Lung (tissue), 17 donors: ENCODE measurements at places on chromosomes 12 and 14. TPM values are rescaled to one million over a fixed set of nuclear protein-coding genes. Genes with fewer than 3 reads are reported as not detected.

- no peaks in the 10 kb centered on the region for H3K36me3 ChIP-seq
- no peak for DNase-seq
- peaks cover 65% of the 10 kb centered on the region for H3K27me3 ChIP-seq
Observed at GRCh38 chr12:132379996-132380395, 50.6 kb upstream of the GALNT9 start.

DNA sequence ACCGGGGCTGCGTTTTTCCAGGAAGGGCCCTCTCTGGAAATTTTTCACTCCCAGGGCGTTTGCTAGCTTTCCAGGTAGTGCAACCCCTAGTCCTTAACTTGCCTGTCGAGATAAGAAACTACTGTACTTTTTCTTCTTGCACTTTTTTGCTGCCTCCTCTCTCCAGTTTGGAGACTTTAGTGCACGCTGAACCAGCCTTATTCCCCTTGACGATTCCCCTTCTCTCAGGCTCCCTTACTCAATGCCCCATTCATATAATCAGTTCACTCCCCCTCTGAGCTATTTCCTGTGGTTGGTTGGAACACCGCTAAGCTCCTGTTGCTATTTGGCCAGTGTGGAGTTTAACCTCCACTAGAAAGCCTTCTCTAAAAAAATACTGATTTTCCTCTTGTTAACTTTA is 682 bp downstream of the CREBL2 start:
- H3K36me3 ChIP-seq = no peaks in the 10 kb centered on the region
- peak overlapping the region; percentile 53 for H3K4me3 ChIP-seq
- no peaks in the 10 kb centered on the region for H3K27me3 ChIP-seq
- peak overlapping the region; percentile 88 for H3K27ac ChIP-seq
- DNase-seq = peak; percentile 70
- H3K4me1 ChIP-seq = no peaks in the 10 kb centered on the region

Gene AKAP6
- 1.6 TPM for polyA plus RNA-seq

Gene KLRB1
- 1.9 TPM for polyA plus RNA-seq

Gene SMARCC2
- 29.0 TPM for polyA plus RNA-seq

GRCh38 chr12:54045868-54046521 is 7.6 kb upstream of the HOXC4 start:
- H3K4me1 ChIP-seq = no peaks in the 10 kb centered on the region
- no peak overlapping the region for H3K4me3 ChIP-seq
- peaks cover 13% of the 10 kb centered on the region for H3K27me3 ChIP-seq
- H3K27ac ChIP-seq = no peak overlapping the region

Gene LARP4
- polyA plus RNA-seq = 13.5 TPM

- no peak for DNase-seq
- no peak overlapping the region for H3K4me3 ChIP-seq
- H3K4me1 ChIP-seq = no peaks in the 10 kb centered on the region
- H3K36me3 ChIP-seq = no peaks in the 10 kb centered on the region
- peaks cover 8% of the 10 kb centered on the region for H3K27me3 ChIP-seq
Observed at GRCh38 chr14:31556191-31556590, 5.0 kb upstream of the NUBPL start.

- H3K4me1 ChIP-seq = peaks cover 4% of the 10 kb centered on the region
- peak within 1 kb of the TSS; percentile 45 for H3K4me3 ChIP-seq
- H3K27me3 ChIP-seq = peaks cover 24% of the 10 kb centered on the region
- peaks cover 16% of the 10 kb centered on the region for H3K36me3 ChIP-seq
- no peak within 1 kb of the TSS for H3K27ac ChIP-seq
Observed at GRCh38 chr12:122203301-122204166, at the start of gene B3GNT4. Gene B3GNT4, plus strand, starts transcription at chr12:122203709. Its CDS starts 910 bp downstream, at chr12:122204619.

DNA sequence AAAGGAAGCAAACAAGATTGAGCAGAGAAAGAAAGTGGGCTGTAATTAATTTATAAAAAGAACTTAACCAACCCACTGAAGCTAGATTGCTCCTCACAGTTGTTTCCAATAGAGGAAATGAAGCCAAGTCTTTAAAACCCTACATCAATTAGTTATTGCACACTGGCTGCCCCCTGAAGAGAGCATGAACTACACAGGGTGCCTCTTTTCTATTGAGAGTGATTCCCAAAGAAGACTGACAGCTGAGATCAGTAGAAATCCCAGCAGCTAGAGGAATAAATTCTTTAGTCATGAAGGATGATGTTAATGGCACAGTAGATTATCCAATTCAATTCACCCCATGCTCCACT is 8.6 kb upstream of the USP15 start:
- H3K27ac ChIP-seq = no peak overlapping the region
- H3K27me3 ChIP-seq = no peaks in the 10 kb centered on the region
- DNase-seq = no peak
- H3K4me1 ChIP-seq = no peaks in the 10 kb centered on the region
- H3K36me3 ChIP-seq = no peaks in the 10 kb centered on the region

DNA sequence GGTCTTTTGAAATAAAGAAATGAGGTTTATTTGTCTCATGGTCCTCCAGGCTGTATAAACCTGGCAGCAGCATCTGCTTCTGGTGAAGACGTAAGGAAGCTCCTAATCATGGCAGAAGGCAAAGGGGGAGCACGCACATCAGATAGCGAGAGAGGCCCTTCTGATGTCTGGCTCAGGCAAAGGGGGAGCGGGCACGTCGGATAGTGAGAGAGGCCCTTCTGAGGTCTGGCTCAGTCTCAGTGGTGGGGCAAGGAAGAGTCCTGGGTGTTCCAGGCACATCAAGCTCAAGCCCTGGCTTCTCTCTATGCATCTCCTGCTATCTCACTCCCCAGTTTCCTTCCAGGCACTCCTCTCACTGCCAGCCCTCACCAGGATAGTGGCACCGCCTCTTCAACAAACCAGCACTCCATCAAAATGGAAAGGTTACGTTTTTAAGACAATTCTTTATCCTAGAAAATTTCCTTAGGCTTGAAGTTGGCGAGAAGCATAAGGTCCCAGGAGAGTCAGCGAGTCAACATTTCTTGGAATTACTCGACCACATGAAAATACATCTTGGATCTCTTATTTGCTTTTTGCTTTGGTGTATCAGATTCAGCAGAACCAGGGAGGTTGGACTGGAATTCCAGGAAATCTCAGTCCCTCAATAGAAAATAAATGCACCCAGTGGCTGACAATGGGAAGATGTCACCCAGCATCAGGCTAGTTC is 189.6 kb upstream of the TMEM132C start:
- no peak for DNase-seq
- no peaks in the 10 kb centered on the region for H3K36me3 ChIP-seq
- no peak overlapping the region for H3K4me3 ChIP-seq
- H3K27ac ChIP-seq = no peak overlapping the region

Gene LPAR5
- 1.2 TPM for polyA plus RNA-seq

- H3K27me3 ChIP-seq = no peaks in the 10 kb centered on the region
- DNase-seq = no peak
- H3K4me3 ChIP-seq = no peak overlapping the region
- H3K4me1 ChIP-seq = peaks cover 14% of the 10 kb centered on the region
- peaks cover 11% of the 10 kb centered on the region for H3K36me3 ChIP-seq
Observed at GRCh38 chr12:111444925-111445725, 39.4 kb downstream of the SH2B3 start.

- DNase-seq = no peak
- no peaks in the 10 kb centered on the region for H3K4me1 ChIP-seq
- H3K27ac ChIP-seq = no peak overlapping the region
- H3K4me3 ChIP-seq = no peak overlapping the region
- H3K36me3 ChIP-seq = no peaks in the 10 kb centered on the region
- H3K27me3 ChIP-seq = no peaks in the 10 kb centered on the region
Observed at GRCh38 chr12:26162905-26163304, 32.5 kb upstream of the SSPN start.

DNA sequence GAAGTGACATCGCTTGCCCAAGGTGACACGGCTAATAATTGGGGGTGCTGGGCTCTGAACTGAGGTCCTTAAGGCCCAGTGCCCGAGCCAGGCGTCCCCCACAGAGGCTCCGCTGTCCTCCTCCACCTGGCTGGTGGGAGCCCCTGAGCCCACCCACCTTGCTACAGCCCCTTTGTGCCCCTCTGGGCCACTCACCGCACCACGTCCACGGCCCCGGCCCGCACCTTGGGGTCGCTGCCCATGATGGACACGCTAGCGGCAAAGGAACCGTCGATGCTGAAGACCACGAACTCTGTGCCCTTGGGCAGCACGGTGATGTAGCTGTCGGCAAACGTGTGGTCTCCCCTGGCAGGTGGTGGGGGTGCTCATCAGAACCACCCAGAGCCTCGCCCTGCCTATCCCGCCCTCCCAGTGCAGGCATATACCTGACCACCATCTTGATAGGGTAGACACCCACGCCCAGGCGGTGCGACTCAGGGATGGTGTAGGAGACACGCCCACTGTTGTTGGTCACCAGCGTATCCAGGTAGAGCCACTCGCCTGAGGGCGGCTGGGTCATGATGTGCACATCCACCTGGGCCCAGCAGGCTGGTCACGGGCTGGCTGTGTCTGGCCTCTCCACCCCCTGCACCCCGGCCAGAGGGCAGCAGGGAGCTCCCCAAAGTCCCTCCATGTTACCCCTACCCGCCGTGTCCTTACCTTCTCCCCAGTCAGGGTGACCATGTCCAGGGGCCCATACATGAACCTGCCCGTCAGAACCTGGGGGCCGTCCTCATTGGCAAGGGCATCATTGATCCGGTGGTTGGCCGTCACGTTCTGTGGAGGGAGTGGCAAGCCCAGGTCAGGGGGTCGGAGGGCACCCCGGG is 6.8 kb downstream of the ARL6IP4 start:
- H3K27me3 ChIP-seq = no peaks in the 10 kb centered on the region
- no peak overlapping the region for H3K4me3 ChIP-seq
- H3K4me1 ChIP-seq = peaks cover 33% of the 10 kb centered on the region

- peaks cover 9% of the 10 kb centered on the region for H3K36me3 ChIP-seq
- no peak overlapping the region for H3K4me3 ChIP-seq
- DNase-seq = no peak
Observed at GRCh38 chr14:75653563-75653962, 7.1 kb downstream of the ERG28 start.

DNA sequence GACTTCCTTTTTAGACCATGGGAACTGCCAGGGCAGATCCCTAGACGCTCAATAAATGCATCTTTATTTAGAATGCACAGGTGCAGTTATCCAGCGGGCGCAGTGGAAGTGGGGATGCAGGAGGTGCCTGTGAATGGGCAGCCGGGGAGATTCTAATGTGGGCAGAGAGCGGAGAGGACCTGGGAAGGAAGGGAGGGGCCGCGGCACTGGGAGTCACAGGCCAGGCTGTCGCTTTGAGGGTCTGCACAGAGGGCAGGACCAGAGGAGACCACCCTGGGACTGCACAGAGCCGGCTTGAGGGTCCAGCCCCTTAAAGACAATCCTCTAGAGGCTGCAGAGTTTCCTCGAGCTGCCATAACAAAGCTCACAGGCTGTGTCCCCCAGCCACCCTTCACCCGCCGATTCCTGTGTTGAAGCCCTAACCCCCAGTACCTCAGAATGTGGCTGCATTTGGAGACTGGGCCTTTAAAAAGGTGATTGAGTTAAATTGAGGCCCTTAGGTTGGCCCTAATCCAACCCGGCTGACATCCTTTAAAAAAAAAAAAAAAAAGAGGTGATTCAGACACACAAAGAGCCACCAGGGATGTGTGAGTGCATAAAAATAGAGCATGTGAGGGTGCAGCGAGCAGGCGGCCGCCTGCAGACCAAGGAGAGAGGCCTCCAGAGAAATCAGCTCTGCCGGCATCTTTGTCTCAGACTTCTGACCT is 44.4 kb upstream of the PPP2R5C start:
- no peaks in the 10 kb centered on the region for H3K36me3 ChIP-seq
- no peak overlapping the region for H3K27ac ChIP-seq
- no peaks in the 10 kb centered on the region for H3K27me3 ChIP-seq
- H3K4me1 ChIP-seq = peaks cover 5% of the 10 kb centered on the region

- no peak overlapping the region for H3K27ac ChIP-seq
- peaks cover 6% of the 10 kb centered on the region for H3K27me3 ChIP-seq
- no peaks in the 10 kb centered on the region for H3K4me1 ChIP-seq
- H3K36me3 ChIP-seq = no peaks in the 10 kb centered on the region
- no peak for DNase-seq
Observed at GRCh38 chr14:37616853-37617252, 21.4 kb downstream of the TTC6 start.

DNA sequence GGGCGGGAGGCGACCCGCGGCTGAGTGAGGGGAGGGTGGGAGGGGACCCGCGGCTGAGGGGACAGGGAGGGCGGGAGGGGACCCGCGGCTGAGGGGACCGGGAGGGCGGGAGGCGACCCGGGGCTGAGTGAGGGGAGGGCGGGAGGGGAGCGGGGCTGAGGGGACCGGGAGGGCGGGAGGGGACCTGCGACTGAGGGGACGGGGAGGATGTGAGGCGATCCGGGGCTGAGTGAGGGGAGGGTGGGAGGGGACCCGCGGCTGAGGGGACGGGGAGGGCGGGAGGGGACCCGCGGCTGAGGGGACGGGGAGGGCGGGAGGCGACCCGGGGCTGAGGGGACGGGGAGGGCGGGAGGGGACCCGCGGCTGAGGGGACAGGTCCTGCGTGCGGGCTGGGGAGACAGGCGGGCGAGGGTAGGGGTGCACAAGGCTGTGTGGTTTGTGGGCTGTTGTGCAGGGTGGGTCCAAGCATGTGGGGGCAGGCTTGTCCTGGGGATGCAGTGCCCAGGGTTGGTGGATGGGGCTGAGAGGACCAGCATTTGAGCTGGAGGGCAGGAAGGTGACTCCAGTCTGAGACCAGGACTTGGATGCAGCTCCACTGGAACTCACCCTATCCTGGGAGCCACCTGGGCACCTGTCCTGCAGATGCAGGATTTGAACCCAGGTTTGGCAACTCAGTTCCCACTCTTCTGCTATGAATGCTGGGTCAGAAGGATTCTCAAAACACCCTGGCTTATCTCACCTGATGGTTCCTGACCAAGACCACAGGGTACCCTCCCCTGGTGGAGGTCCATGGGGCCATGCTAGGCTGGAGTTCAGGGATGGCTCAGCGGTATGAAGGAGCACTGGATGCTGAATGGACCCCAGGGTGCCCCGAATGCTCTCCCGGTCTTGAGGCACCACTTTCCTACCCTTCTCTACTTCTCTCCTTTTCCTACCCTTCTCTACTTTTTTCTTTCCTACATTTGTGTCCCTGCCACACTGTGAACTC is 9.4 kb downstream of the PLD4 start:
- no peak overlapping the region for H3K4me3 ChIP-seq
- peaks cover 6% of the 10 kb centered on the region for H3K27me3 ChIP-seq
- peaks cover 5% of the 10 kb centered on the region for H3K4me1 ChIP-seq
- no peak for DNase-seq

Gene PLCZ1
- polyA plus RNA-seq = not detected

Gene NKX2-8
- 0.45 TPM for polyA plus RNA-seq

DNA sequence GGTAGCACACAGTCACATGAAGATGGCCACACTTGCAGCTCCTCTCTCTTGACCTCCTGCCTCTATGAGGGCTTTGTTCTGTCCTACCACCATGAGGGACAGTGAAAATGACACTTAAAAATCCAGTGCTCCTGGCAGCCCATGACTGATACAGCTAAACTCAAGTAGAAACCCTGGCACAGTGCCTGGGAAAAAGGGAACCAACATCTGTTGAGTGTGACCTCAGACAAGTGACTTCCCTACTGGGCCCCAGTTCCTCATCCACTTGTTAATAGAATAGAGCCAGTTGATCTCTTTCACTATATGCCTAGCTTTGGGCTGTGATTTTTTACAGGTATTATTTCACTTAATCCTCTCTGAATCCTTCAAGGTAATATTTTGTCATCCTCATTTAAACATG is 4.8 kb downstream of the GUCY2C start:
- H3K4me3 ChIP-seq = no peak overlapping the region
- H3K27me3 ChIP-seq = no peaks in the 10 kb centered on the region
- H3K4me1 ChIP-seq = no peaks in the 10 kb centered on the region
- H3K36me3 ChIP-seq = no peaks in the 10 kb centered on the region

Gene INHBC
- polyA plus RNA-seq = not detected
